Activated CD4-positive, alpha-beta T cell treated with anti-CD3 and anti-CD28 coated beads for 36 hours (primary cell): ENCODE measurements at places on chromosomes 1 and 21. TPM values are rescaled to one million over a fixed set of nuclear protein-coding genes. Genes with fewer than 3 reads are reported as not detected.

DNA sequence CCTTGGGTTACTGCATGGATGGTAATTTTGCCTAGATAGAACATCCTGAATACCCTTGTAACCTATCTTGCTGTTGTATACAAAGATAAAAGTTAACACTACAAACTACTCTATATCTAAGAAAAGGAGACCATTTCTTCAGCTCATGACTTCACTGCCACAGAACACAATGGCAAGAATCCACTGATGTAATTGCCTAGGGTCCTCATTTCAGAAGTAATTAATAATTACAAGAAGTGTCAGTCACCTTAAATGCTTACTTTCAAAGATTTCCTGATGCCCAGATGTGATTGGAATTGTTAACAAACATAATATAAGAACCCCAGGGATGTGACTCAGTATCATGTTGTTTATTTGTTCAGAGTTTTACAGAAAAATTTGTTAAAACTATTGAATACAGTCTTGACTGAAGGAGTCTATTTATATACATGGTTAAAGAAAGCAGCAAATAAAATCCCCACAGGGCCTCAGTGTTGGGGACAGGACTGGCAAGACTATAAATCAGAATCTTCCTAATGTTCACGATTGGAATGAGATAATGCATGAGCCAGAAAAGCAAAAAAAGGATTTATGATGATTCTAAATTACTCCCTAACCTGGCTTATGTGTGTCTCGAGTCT is 83.9 kb downstream of the CRB1 start:
- DNase-seq = no peak

GRCh38 chr21:45545691-45546531 is 3.7 kb upstream of the SLC19A1 start:
- peak; percentile 5 for DNase-seq

GRCh38 chr1:225847610-225848009 is 34.6 kb downstream of the TMEM63A start:
- no peak for DNase-seq

DNA sequence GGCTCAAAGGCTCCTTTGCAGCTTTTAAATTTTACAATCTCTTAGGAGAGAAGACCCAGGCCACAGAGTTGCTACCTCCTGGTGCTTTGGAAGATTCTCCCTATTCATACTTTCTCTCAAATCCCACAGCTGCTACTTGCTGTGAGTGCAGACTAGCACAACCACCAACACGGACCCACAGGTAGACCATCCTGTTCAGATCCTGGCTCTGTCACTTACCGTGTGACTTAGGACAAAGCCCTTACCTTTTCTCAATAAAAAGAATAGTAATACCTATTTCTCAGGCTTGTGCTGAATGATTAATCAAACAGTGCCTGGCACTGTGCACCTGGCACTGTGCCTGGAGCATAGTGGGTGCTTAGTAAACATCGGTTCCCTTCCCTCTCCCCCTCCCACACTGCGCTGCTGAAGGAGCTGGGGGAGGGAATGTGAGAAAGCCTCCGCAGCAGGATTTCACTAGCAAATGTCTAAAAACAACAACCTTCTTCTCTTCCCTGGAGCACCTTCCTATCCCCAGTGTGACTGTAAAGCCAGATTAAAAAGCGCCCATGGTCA is 81.7 kb downstream of the PGM1 start:
- no peak for DNase-seq

Gene KRTAP19-1
- not detected for total RNA-seq

- no peak for DNase-seq
These were observed 8.4 kb downstream of the LRRC3 start for GRCh38 chr21:44463724-44464123.

- DNase-seq = no peak
These were observed 1.2 kb downstream of the NASP start for GRCh38 chr1:45585110-45585426.

DNA sequence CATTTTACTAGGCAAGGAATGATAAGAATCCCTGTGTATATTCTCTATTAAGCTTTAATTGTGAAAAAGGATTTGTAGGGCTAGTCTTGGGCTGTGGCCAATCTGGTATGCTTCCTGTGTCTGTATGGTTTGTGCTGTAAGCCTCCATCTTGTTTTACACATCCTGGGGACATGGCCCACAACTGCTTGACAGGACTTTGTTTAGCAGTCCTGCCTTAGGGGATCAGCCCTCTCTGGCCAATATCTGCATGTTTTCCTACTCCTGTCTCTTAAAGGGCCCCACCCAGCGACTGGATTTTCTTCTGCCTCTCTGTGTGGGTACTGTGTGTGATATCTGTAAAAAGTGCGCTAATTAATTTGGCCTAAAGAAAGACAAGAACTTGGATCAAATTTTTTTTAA is 813.2 kb downstream of the PLA2G4A start:
- DNase-seq = no peak

DNA sequence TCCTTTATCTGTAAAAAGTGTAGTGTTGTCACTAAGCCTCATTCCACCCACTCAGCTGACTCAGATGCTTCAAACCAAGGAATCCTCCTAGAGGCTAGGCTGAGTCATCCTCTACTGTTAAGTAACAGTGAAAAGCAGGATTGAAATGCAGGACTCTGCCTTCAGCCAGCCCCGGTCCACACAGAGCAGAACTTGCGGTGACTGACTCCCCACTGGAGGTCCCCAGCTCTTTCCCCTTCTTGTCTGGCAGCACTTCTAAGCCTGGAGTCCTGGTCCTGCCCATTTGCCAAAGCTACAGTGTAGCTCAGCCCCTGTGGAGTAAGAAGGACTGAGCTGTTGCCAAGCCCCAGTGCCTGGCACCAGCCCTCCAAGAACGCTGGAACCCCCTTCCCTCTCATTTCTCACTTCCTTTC is 1.7 kb downstream of the RAB7B start:
- DNase-seq = peak; percentile 70

Gene CNR2
- not detected for total RNA-seq

Gene NBPF19
- total RNA-seq = 15.0 TPM

GRCh38 chr1:186409091-186409490 is 33.5 kb downstream of the ODR4 start:
- DNase-seq = no peak

GRCh38 chr1:7388141-7388487 is 383.0 kb upstream of the VAMP3 start:
- DNase-seq = no peak

DNA sequence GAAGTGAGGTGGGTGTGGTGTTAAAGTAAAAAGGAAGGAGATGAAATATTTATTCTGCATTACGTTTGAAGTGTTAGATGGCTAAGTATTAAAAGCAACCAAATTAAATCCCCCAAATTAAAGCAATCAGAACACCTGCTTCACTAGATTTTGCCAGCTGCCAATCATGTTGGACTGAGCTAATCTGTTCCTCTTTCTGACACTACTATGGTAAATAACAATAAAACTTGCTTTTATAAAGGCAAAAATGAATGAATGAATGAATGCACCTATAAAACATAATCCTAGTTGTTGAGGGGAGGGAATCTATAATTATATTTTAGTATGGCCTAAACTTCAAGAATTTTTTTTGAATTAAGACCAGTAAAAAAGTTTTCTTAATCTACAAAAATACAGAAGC is 51.0 kb downstream of the RAB3GAP2 start:
- no peak for DNase-seq

DNA sequence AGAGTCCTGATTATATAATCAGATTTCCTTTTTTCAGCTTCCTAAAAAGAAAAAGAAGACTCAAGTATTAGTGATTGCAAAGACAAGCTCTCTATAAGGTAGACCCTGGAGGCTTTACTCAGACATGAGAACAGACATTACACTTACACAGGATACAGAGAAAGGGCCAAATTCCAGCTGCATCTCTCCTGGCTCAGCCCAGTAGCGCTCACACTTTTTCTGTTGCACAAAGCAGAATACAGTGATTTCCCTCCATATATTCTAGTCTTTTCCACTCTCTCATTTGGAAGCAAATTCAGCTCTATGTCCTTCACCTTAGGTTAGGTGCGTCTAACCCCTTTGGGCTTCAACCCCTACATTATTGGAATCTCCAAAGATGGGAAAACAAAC is 15.1 kb downstream of the PTPN22 start:
- no peak for DNase-seq

Gene TRIM58
- 0.18 TPM for total RNA-seq
